T-helper 1 cell treated with Interleukin-12 subunit alpha and Interleukin-12 subunit beta and Interleukin-4 antibody, amounts not matched to agents 30 ng/mL and 1 ng/mL, for 36 hours (primary cell): ENCODE measurements at places on chromosomes 5 and 9. TPM values are rescaled to one million over a fixed set of nuclear protein-coding genes. Genes with fewer than 3 reads are reported as not detected.

Gene C9orf43
- 0.22 and 0.49 TPM in 2 replicates for total RNA-seq

Gene SHC3
- total RNA-seq = not detected in 2 replicates

Gene MARCHF3
- 5.6 and 6.5 TPM in 2 replicates for total RNA-seq

Gene MVB12B
- total RNA-seq = 7.7 and 9.1 TPM in 2 replicates

Gene CAPSL
- total RNA-seq = not detected in 2 replicates

Gene RPS23
- 1,889 and 1,910 TPM in 2 replicates for total RNA-seq

Gene FST
- not detected in 2 replicates for total RNA-seq

Gene ARID3C
- total RNA-seq = 0.49 TPM in 1 of 2 replicates, not detected in the other

Gene FSD1L
- 5.2 and 5.3 TPM in 2 replicates for total RNA-seq

Gene PFN3
- not detected in 2 replicates for total RNA-seq

Gene CCL27
- 0.39 TPM in 1 of 2 replicates, not detected in the other for total RNA-seq

Gene SOX30
- total RNA-seq = 0.10 and 0.12 TPM in 2 replicates

Gene TNC
- 0.05 TPM in 2 replicates for total RNA-seq

Gene SLIT3
- not detected in 2 replicates for total RNA-seq

Gene SPINK7
- total RNA-seq = not detected in 2 replicates

Gene PLEKHG4B
- not detected in 2 replicates for total RNA-seq

Gene GAS1
- 0.20 TPM in 1 of 2 replicates, not detected in the other for total RNA-seq

Gene ORM2
- not detected in 2 replicates for total RNA-seq

Gene PCDHB15
- total RNA-seq = not detected in 2 replicates

Gene FKTN
- total RNA-seq = 11.1 and 15.2 TPM in 2 replicates

Gene CHSY3
- total RNA-seq = not detected in 2 replicates

Gene MRPL41
- total RNA-seq = 45.8 and 53.8 TPM in 2 replicates

Gene CYLC2
- not detected in 2 replicates for total RNA-seq

Gene TMC1
- 0.27 TPM in 1 of 2 replicates, not detected in the other for total RNA-seq

Gene MYO10
- not detected in 2 replicates for total RNA-seq

Gene ADGRD2
- total RNA-seq = not detected in 2 replicates

Gene YTHDC2
- 27.8 and 28.5 TPM in 2 replicates for total RNA-seq

Gene ZNF366
- not detected in 2 replicates for total RNA-seq

Gene LCN1
- total RNA-seq = not detected in 2 replicates

Gene POU5F2
- 2.3 and 2.4 TPM in 2 replicates for total RNA-seq

Gene SLC6A7
- not detected in 2 replicates for total RNA-seq

Gene TAF1L
- 0.02 TPM in 1 of 2 replicates, not detected in the other for total RNA-seq

Gene EGFLAM
- not detected in 2 replicates for total RNA-seq

Gene OSTF1
- 140 and 143 TPM in 2 replicates for total RNA-seq

Gene COQ4
- total RNA-seq = 42.1 and 42.4 TPM in 2 replicates

Gene C9
- not detected in 2 replicates for total RNA-seq

Gene TMEM171
- total RNA-seq = not detected in 2 replicates

Gene TRAF1
- total RNA-seq = 97.1 and 97.7 TPM in 2 replicates

Gene C9orf153
- 0.25 and 0.54 TPM in 2 replicates for total RNA-seq

Gene CLIC3
- total RNA-seq = 1.4 and 1.8 TPM in 2 replicates

Gene TMEM252
- total RNA-seq = not detected in 2 replicates

Gene CTNND2
- total RNA-seq = not detected in 2 replicates

Gene FAM170A
- not detected in 2 replicates for total RNA-seq

Gene OR2S2
- not detected in 2 replicates for total RNA-seq

Gene IFNA5
- not detected in 2 replicates for total RNA-seq

Gene PCDHGB1
- total RNA-seq = 0.15 and 0.17 TPM in 2 replicates

Gene NTRK2
- total RNA-seq = 1.4 and 1.5 TPM in 2 replicates

Gene DPYSL3
- 0.20 and 0.24 TPM in 2 replicates for total RNA-seq

Gene FOXD4L5
- total RNA-seq = 0.15 and 0.32 TPM in 2 replicates

Gene UNC13B
- 0.20 and 0.47 TPM in 2 replicates for total RNA-seq

Gene SCGB3A2
- total RNA-seq = not detected in 2 replicates

Gene F12
- 0.22 TPM in 1 of 2 replicates, not detected in the other for total RNA-seq

Gene WDR38
- total RNA-seq = not detected in 2 replicates

Gene CAMK4
- 80.6 and 82.8 TPM in 2 replicates for total RNA-seq

Gene HAPLN1
- total RNA-seq = not detected in 2 replicates

Gene SH3PXD2B
- 0.17 and 0.24 TPM in 2 replicates for total RNA-seq

Gene RAD1
- total RNA-seq = 27.9 and 32.9 TPM in 2 replicates
